ENCODE measurements at places on chromosomes 16 and 17.

DNA sequence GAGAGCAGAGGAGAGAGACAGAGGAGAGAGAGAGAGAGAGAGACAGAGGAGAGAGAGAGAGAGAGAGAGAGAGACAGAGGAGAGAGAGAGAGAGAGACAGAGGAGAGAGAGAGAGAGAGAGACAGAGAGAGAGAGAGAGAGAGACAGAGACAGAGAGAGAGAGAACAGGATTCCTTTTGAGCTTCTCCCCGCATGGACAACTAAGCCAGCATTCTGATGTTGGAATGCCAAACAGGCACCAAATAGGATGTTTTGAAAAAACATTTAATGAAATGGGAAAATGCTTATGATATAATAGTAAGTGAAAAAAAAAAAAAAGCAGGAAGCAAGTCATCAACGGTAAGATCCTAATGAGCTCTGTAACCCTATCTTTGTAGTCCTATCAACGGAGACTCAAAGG lies 60.7 kb downstream of the ARSG start:
- no peak for DNase-seq

DNA sequence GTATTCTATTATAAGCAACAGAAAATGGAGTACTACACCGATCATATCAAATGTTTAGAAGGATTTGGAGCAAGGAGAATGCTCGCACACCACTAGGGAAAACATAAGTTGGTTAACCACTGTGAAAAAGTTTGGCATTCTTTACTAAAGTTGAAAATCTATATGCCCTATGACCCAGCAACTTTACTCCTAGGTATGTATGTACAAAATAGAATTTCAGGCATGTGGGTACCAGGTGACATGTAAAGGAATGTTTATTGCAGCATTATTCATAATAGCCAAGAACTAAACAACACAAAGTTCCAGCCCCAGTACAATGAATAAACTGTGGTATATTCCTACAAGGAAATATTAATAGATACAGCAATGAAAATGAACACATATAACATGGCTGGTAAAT lies 5.8 kb upstream of the HBZ start:
- no peak for DNase-seq

GRCh38 chr17:48632579-48633265 lies 6.6 kb upstream of the HOXB9 start:
- DNase-seq, result no peak

DNA sequence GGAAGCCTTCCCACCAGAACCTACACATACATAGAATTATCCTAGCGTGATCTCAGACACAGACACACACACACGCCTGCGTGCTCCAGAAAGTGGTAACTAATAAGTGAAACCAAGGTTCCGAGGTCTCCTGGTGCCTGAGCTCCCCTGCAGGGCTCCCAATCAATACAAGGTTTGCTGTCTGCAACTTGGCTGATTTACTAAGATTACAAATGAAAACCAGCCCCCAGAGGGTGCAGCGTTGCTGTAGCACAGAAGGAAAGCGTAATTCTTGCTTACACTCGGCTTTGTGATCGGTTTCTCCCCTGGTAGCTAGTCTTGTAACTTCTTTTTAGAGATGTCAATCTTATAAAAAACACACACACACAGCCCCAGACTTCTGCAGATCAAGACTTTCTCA lies 334.1 kb upstream of the XYLT1 start:
- DNase-seq, result no peak

- no peak for DNase-seq
These were observed 244.7 kb upstream of the WSB1 start for GRCh38 chr17:27049104-27049784.

- DNase-seq, result no peak
These were observed 212.2 kb upstream of the RPL38 start for GRCh38 chr17:73991260-73991659.

DNA sequence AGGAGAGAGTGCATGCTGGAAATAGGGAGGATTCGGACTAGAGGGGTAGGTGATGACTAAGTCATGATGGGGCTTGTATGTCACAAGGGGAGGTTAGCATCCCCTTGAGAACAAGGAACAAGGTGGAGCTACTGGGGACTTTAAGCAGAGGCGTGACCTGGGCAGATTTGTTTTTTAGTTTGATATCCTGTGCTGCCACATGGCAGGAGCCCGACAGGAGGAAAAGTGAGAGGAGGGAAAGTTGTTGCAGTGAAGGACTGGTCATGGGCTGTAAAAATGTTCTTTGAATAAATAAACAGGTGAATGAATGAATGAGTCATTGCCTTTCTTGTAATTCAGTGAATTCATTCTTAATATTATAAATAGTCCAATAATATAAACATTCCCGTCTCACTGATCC lies 365.1 kb upstream of the CDH5 start:
- no peak for DNase-seq

DNA sequence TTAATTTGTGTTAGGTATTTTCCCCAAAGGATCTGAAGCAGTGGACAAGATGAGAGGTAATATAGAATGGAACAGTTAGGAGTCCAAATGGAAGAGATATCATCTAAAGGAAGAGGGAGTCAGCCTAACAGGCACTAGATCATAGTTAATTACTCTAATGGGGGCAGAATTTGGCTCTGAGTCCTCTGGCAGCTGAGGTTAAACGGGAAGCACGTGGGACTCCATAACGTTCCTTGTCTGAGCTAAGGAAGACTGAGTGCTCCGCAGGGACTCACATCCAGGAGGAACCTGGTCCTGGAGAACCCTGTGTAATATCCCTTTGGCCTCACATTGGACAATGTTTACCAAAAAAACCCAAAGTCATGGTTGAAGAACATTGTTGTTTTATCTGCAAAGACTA lies 46.6 kb upstream of the TEX2 start:
- DNase-seq, result no peak

- no peak for DNase-seq
These were observed 9.8 kb downstream of the MT4 start for GRCh38 chr16:56574625-56575024.

All from fibroblast of the conjunctiva (primary cell).